Immature natural killer cell (primary cell): ENCODE measurements at places on chromosomes 3 and 15.

DNA sequence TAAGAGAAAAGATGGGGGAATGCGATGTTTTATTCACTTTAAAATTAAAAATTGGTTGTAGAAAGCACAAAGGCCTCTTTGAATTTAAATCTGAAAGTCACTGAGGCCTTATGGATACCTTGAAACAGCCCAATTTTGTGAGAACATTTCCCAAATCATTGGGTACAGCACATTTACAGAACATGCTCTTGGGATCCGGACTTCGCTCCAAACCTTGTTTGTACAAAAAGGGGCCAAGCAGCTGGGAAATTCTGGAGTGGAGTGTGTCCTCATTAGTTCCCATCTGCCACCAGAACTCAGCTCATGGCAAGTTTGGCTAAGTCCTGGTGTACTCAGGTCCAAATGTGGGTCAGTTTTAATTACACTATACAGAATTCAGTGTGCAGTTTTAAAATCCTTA is 254.2 kb downstream of the ZBTB20 start:
- DNase-seq, result no peak

GRCh38 chr15:27701956-27702355 is 397.2 kb downstream of the OCA2 start:
- DNase-seq, result no peak

GRCh38 chr3:185084402-185084801 is 68.5 kb downstream of the C3orf70 start:
- DNase-seq, result no peak

DNA sequence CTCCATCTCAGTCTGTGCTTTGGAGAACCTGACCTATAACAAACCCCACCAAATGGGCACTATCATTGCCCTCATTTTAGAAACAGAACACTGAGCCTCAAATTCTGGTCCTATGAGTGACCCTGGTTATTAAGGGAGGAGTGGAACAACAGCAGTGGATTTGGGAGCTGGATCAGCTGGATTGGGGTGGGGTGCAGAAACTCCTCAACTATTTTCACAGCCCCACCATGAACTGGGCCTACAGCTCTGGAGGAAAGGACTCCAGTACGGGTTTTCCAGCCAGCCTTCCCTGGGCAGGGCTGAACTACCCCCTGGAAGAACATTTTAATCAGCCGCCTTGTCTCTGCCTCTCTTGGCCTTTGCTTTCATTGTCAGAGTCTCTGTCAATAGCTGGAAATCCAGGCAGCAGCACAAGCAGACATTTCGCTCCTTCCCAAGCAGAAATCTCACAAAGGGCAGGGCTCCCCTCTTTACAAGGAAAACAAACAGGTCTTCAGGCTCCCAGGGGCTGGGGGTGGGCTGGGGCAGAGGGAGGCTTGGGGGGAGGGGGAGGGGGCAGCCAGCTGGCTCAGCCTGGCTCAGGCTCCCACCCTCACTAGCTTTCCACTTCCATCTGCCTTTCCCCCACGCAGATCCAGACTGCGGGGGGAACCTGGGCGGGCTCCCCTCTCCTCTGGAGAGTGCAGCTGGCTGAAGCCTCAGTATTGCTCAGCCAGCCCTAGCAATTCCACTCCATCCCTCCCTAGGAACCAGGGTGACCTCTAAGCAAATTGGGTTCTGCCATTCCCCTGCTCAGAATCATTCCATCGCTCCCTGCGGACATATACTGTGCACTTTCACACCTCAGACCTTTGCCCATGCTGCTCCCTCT is 13.7 kb upstream of the TLE3 start:
- no peak for DNase-seq

GRCh38 chr3:72052841-72053409 is 268.0 kb upstream of the PROK2 start:
- DNase-seq, result no peak

GRCh38 chr15:64911311-64912186 is at the start of gene ANKDD1A:
Gene ANKDD1A, plus strand, starts transcription at chr15:64911902. Its CDS starts 29 bp downstream, at chr15:64911931.
- peak; percentile 43 for DNase-seq
